Prostate gland (tissue), 2 donors: ENCODE measurements at places on chromosomes 7 and 10. TPM values are rescaled to one million over a fixed set of nuclear protein-coding genes. Genes with fewer than 3 reads are reported as not detected.

GRCh38 chr10:121828045-121828444 lies 99.8 kb downstream of the ATE1 start:
- DNase-seq: no peak

GRCh38 chr10:50211670-50212069 lies 39.6 kb downstream of the ASAH2 start:
- DNase-seq: no peak

- DNase-seq: no peak
These were observed 210.6 kb upstream of the CELF2 start for GRCh38 chr10:10807106-10807505.

- DNase-seq: no peak
These were observed 117.3 kb upstream of the PCBD1 start for GRCh38 chr10:71005337-71006305.

ERVW-1 gene
- total RNA-seq: not detected
